Left renal pelvis (tissue), 4 donors: ENCODE measurements at places on chromosomes 16 and 17. TPM values are rescaled to one million over a fixed set of nuclear protein-coding genes. Genes with fewer than 3 reads are reported as not detected.

TMEM132E gene
- 3.0 TPM for polyA plus RNA-seq

ZNF785 gene
- 17.0 TPM for polyA plus RNA-seq

ZNF319 gene
- polyA plus RNA-seq = 10.4 TPM

CLEC18C gene
- 29.8 TPM for polyA plus RNA-seq

TEKT5 gene
- 0.23 TPM for polyA plus RNA-seq

NUDT16L1 gene
- 34.4 TPM for polyA plus RNA-seq

MILR1 gene
- polyA plus RNA-seq = 3.6 TPM

SLC16A13 gene
- polyA plus RNA-seq = 3.6 TPM

PRRT2 gene
- 29.4 TPM for polyA plus RNA-seq

SPATA33 gene
- 7.6 TPM for polyA plus RNA-seq
